NCI-H2029 treated with DMSO at 0.1 percent for 48 hours (cell line): ENCODE measurements at places on chromosomes 1 and 21.

- no peak for DNase-seq
Observed at GRCh38 chr1:230634384-230634783, 7.9 kb upstream of the COG2 start.

GRCh38 chr1:95281781-95282517 is 47.9 kb downstream of the RWDD3 start:
- no peak for DNase-seq

- DNase-seq, result no peak
Observed at GRCh38 chr1:75922698-75923097, 9.5 kb downstream of the ASB17 start.

DNA sequence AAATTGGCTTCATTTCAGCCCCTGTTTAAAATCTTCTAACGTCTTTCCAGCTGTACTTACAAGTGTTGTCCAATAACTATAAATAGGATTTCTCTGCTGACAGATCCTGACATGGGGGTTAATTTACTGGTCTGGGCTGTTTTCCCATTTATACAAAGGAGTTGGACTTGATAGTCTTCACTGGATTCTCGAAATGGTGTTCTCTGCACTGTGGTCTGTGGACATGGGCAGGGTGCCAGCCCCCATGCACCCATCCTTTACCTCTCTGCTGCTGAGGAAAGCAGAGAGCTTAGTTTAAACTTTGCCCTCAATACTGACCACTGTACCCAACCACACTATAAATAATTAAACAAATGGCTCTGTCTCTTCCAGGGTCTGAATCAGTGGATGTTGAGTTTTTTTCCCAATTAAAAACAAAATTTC is 5.2 kb downstream of the DIO1 start:
- peak; percentile 85 for DNase-seq

GRCh38 chr1:223724376-223724775 is 12.0 kb downstream of the CAPN2 start:
- DNase-seq, result no peak

DNA sequence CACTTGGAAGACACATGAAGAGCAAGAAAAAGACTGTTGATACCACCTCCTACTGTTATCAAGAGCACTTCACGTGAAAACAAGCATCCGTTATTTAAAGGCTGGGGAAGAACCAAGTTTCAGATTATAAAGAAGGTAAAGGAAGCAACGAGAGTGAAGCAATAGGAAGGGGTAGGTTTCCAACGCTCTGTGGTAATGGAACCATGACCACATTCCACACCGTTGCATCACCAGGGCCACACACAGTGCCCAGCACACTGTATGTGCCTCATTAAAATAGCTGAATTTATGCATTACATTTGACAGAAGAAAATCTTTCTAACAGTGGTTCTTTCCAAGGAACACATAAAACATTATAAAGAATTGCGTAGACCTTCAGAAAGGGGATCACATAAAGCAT is 435.8 kb downstream of the MRPL39 start:
- DNase-seq, result no peak

- no peak for DNase-seq
Observed at GRCh38 chr1:6461538-6462411, 4.2 kb downstream of the TNFRSF25 start.

DNA sequence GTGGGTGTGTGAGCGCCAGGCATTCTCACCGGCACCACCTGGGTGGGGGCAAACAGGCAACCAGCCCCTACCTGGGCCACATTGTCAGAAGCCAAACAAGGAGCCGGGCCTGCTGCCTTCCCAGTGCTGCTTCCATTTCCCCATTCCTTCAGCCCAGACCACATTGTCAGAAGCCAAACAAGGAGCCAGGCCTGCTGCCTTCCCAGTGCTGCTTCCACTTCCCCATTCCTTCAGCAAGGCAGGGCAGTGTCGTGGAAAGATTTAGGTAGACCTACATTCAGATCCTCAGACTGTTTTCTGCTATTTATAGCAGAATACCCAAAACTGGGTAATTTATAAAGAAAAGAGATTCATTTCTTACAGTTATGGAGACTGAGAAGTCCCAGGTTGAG is 47.0 kb upstream of the EFHD2 start:
- no peak for DNase-seq

DNA sequence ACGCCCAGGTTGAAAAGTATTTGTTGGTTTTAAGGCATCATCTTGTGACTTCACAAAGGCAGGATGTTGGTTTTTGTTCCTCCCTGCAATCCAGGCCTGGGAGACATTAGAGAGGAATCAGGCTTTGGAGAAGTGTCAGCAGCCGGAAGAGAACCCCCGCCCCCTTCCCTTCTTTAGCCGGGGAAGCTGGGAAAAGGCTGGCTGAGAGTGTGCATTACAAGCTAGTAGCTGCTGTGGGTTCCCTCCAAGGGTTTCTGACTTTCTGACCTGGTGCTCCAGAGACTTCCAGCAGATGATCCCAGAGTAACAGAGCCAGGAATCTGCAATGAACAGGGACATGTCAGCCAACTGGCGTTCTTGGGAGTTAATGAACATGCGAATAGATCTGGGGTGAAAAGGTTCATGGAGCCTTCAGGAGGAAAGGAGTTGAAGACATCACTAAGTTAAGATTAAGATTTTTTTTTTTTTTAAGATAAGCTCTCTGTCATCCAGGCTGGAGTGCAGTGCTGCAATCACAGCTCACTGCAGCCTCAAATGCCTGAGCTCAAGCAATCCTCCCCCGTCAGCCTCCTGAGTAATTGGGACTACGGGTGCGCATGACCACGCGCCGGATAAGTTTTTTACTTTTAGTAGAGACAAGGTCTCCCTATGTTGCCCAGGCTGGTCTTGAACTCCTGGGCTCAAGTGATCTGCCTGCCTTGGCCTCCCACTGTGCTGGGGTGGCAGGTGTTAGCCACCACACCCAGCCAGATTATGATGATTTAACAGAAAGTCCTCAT is 7.5 kb downstream of the DISP3 start:
- no peak for DNase-seq

DNA sequence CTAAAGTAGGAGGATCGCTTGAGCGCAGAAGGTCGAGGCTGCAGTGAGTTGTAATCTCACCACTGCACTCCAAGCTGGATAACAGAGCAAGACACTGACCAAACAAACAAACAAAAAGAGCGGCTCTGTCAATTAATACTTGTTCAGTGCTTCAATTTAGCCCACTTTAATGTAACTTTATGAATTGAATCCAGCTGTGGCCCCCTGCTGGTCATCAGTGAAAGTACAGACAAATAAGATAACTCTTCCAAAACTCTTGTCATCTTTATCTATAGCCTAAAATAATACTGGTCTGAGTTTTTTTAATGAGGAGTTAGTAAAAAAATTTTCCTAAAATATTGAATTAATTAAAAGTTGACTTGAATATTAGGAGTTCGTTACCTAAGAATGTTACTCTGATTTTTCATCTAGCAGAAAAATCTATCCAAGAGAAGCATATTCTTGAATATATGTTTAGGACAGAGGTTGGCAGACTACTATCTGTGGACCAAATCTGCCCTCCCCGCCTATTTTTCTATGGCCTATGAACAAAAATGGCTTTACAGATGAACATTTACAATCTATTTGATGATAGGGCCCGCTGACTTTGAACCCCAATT is 26.1 kb downstream of the ATP5PF start:
- peak; percentile 18 for DNase-seq
